ENCODE measurements at places on chromosomes 3 and 15. TPM values are rescaled to one million over a fixed set of nuclear protein-coding genes. Genes with fewer than 3 reads are reported as not detected.

- DNase-seq: no peak
Measured at GRCh38 chr15:53982071-53982680, 3.9 kb downstream of the UNC13C start.

The TBL1XR1 gene
- 77.5 TPM for total RNA-seq

The C3orf62 gene
- total RNA-seq: 3.3 TPM

- DNase-seq: no peak
Measured at GRCh38 chr3:182632077-182632393, 161.3 kb upstream of the ATP11B start.

- DNase-seq: no peak
Measured at GRCh38 chr3:135896613-135897012, 68.9 kb upstream of the PPP2R3A start.

Data from esophagus squamous epithelium (tissue), 5 donors.